ENCODE measurements at places on chromosomes 4 and X.
A peak's percentile ranks its signal among the peaks of the same experiment; 100 is the strongest.

DNA sequence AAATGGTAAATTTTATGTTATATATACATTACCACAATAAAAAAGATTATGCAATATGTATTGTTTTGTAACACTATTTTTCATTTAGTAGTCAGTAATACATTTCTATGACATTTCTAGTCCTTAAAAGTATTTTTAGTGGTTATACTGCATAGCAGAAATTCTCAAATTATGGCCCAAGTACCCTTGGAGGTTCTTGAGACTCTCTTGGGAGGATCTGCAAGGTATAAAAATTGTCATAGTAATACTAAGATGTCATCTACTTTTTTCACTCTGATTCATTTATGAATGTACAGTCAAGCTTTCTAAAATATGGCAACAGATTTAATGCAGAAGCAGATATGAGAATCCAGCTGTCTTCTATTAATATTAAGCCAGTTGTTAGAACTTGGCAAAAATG lies 138.6 kb upstream of the NAP1L5 start:
- peak; percentile 43 for DNase-seq

GRCh38 chr4:26884486-26884988 lies 23.9 kb downstream of the STIM2 start:
- DNase-seq, result no peak

GRCh38 chr4:41427306-41427882 lies 110.6 kb upstream of the LIMCH1 start:
- DNase-seq, result no peak

- no peak for DNase-seq
These were observed 251.3 kb upstream of the CENPE start for GRCh38 chr4:103449296-103450023.

Data from fibroblast of skin of left quadriceps (primary cell).